HepG2 (cell line): ENCODE measurements at places on chromosomes 3 and 15.

GRCh38 chr3:149605902-149606301, 51.9 kb downstream of the WWTR1 start:
- peaks cover 9% of the 10 kb centered on the region for H3K36me3 ChIP-seq
- no peak for DNase-seq
- H3K27me3 ChIP-seq, result no peaks in the 10 kb centered on the region

- H3K27me3 ChIP-seq, result no peaks in the 10 kb centered on the region
- no peaks in the 10 kb centered on the region for H3K4me1 ChIP-seq
- no peak overlapping the region for H3K4me3 ChIP-seq
- H3K27ac ChIP-seq, result no peak overlapping the region
- DNase-seq, result no peak
Measured at GRCh38 chr3:152350776-152351175, 82.0 kb downstream of the MBNL1 start.

GRCh38 chr3:155512175-155512866, 218.8 kb upstream of the STRIT1 start:
- no peaks in the 10 kb centered on the region; the same call in 2 of the 3 replicates for H3K36me3 ChIP-seq
- H3K4me1 ChIP-seq, result no peaks in the 10 kb centered on the region
- no peaks in the 10 kb centered on the region for H3K27me3 ChIP-seq
- no peak overlapping the region for H3K27ac ChIP-seq
- no peak overlapping the region for H3K4me3 ChIP-seq

- H3K4me3 ChIP-seq, result no peak overlapping the region
- no peaks in the 10 kb centered on the region for H3K36me3 ChIP-seq
- peaks cover 8% of the 10 kb centered on the region; the same call in 1 of the 3 replicates for H3K27me3 ChIP-seq
- DNase-seq, result no peak
- no peak overlapping the region for H3K27ac ChIP-seq
Measured at GRCh38 chr3:131402391-131403039, 20.9 kb downstream of the NUDT16 start.

DNA sequence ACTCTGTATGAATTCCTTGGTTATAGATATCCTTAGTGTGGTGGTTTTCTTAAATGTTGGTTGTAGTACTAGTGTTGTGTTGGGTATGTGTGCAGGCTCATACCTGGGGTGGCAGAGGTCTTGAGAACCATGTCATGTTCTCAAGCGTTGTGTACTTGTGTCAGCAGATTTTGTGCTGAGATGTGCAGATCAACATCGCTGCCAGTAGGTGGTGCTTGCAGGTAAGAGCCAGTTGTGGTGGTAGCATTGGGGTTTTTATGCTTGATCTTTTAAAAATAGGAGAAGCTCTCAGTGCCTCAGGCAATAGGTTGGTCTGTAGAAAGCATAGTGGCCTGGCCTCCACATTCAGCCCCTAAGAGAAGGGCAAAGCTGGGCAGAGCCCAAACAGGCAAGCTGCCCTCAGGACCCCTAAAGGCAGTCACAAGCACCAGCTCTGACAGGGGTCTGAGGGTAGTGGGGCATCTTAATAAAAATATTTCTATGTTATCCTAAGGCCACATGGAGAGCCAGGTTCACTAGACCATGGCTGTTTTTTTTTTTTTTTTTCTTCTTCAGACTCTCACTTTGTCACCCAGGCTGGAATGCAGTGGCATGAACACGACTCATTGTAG, 164.0 kb downstream of the IL20RB start:
- DNase-seq, result peak; percentile 31
- no peaks in the 10 kb centered on the region for H3K36me3 ChIP-seq
- no peaks in the 10 kb centered on the region for H3K27me3 ChIP-seq
- no peak overlapping the region for H3K4me3 ChIP-seq

GRCh38 chr3:175150812-175151401, 291.8 kb downstream of the NAALADL2 start:
- H3K4me1 ChIP-seq, result no peaks in the 10 kb centered on the region
- no peak overlapping the region for H3K27ac ChIP-seq
- H3K36me3 ChIP-seq, result no peaks in the 10 kb centered on the region
- H3K27me3 ChIP-seq, result no peaks in the 10 kb centered on the region

GRCh38 chr15:95325763-95326404, 1004.6 kb upstream of the NR2F2 start:
- H3K36me3 ChIP-seq, result no peaks in the 10 kb centered on the region
- H3K27me3 ChIP-seq, result no peaks in the 10 kb centered on the region
- no peak overlapping the region for H3K27ac ChIP-seq
- no peaks in the 10 kb centered on the region for H3K4me1 ChIP-seq
